ENCODE measurements at places on chromosomes 7 and 10.

GRCh38 chr7:39407137-39407536 lies 159.1 kb upstream of the YAE1 start:
- DNase-seq, result no peak

DNA sequence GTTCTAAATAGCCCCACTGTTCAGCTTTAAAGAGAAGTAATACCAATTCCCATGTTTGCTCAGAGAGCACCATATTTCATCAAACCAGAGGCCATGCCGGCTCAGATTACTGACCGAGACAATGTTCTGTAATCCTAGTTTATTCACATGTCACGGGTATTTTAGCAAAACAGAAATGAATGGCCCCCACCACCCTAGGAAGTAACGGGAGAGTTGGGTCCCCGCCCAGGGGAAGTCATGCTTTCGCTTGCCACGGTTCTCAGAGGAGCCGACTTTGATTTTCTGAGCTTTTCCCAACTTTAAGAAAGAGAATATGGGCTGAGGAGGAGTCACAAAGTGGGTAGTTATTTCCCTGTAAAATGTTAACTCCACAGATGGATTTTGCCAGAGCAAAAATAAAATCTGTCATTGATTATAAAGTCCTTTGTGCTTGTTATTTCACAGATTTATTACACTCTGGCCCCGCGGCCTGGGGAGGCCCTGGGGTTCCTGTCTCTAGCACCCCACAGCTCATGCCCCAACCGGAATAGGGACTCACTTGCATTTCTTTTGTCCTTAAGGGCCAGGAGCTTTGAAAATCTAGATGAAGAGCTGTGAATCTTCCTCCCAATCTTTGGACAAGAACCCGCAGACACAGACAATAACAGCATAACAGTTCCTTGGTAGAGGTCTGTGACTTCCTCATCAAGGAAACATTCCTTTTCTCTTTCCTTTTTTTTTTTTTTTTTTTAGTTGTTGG lies 3.7 kb upstream of the GDF10 start:
- no peak for DNase-seq

GRCh38 chr10:46311501-46311951 lies 24.7 kb downstream of the ANTXRL start:
- DNase-seq, result peak; percentile 47

GRCh38 chr10:86960003-86960862 lies 1.8 kb downstream of the SNCG start:
- DNase-seq, result no peak

GRCh38 chr10:124213471-124213870 lies 120.1 kb upstream of the CHST15 start:
- no peak for DNase-seq

DNA sequence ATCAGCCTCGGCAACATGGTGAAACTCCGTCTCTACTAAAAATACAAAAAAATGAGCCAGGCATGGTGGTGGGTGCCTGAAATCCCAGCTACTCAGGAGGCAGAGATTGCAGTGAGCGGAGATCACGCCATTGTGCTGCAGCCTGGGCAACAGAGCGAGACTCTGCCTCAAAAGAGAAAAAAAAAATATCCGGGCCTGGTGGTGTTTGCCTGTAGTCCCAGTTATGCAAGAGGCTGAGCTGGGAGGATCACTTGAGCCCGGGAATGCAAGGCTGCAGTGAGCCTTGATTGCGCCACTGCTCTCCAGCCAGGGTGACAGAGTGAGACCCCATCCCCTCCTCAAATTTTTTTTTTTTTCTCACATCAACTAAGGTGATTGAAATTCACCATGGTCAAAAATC lies 42.8 kb downstream of the CDC123 start:
- DNase-seq, result no peak

- no peak for DNase-seq
Observed at GRCh38 chr7:11450281-11450680, 381.7 kb downstream of the THSD7A start.

- DNase-seq, result no peak
Observed at GRCh38 chr10:15293862-15294842, 76.9 kb downstream of the FAM171A1 start.

DNA sequence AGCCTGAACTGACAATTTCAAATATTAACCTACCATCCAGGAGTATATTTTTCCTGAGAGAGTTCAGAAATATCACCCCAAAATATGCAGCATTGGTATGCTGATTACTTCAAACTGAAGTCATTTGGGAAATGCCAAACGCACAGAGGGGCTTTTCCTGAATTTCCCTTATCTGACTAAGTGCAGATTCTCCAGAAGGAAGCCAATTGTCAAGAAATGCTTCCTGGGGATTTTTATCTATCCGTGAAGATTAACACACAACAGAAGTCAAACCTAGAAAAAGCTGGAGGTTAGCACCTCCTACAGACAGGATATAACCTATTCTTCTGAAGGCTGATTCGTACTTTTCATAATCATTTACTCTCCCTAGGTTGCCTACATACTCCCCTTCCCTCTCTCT lies 91.0 kb downstream of the AKR1D1 start:
- DNase-seq, result no peak

DNA sequence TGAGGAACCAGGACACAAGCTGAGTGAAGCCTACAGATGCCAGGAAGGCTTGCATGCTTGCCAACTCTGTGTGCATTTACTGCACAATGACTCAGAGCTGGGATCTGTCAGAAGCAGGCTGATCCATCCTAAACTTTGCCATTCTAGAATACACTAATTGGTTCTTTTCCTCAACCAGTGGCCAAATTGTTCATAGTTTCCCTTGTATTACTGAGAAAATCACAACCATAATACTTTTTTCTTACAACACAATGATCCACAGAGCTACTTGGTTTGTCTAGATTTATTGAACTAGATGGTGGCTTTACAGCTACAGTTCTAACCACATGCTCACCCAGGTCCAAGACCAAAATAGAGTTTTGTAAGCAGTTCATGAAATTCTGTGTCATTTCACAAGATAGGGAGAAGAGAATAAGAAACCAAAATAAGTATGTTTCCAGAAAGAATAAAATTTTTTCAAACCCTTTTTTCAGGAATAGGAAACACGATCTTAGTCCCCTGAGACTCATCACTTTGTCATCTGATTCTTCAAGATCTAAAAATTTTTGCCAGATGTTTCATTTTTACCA lies 21.0 kb upstream of the LRRC17 start:
- no peak for DNase-seq

DNA sequence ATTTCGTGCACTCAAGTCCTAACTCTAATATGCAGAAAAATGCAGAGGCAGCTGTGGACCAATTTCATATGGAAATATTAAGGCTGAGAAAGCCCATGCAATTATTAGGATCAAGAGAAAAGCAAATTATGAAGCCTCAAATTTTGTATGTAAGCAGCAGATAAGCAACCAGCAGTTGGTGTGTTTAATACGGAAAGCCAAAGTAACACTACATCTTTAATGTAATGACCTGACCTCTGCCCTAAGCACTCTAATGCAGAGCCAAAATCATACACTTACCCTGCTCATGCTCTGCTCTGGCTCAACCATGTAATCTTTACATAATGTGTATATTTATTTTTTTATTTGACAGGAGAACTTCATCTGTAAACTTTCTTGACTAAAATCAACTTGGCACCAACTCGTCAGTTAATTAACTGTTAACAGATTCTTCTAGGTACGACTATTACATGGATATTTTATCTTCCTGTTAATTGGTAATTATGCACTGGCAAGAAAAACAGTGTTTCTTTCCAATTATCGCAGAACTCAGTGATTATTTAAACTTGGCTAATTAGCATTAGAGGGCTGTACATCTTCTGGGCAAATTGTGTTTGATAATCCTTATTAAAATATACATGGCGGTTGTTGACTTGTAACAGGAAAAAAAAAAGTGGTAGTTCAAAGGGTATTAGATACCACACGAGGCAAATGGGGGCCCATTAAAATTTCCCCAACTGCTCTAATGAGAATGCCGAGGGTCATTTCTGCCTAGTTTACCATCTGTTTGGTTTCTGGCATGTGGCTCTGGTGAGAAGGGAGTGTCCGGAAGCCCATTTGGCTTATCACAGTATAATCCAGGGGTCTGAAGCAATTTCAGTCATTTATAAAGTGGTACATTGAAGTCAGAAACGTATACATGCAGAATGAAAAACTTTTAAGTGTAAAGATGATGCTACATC lies 94.5 kb downstream of the RELN start:
- DNase-seq, result no peak

DNA sequence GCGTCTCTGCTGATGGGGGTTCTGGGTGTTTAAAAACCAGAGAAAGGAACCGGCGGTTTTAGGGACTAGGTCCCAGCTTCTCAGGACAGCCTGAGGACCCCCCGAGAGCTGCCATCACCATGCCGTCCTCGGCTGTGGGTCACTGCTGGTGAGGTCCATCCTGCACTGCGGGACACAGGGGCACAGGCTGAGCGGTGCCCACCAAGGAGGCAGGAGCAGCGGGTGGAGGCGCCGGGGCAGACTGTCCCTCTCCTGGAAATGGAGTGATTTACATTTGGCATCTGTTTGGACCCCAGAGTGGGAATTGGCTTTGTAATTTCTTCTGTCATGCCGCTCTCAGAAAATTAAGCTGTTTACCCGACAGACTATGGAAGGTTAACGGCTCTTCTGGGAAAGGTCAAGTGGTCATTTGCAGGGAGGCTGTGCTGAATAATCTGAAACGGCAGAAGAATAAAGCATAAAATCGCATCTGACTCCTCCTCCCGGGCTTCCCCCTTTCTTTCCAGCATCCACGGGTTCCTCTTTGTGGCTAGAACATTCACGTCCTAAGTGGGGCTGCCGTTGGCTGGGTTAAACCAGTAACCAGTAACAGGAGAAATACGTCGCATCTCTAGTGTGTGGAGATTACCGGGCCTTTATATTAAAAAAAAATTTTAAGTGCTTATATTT lies 31.7 kb downstream of the LHPP start:
- DNase-seq, result no peak

DNA sequence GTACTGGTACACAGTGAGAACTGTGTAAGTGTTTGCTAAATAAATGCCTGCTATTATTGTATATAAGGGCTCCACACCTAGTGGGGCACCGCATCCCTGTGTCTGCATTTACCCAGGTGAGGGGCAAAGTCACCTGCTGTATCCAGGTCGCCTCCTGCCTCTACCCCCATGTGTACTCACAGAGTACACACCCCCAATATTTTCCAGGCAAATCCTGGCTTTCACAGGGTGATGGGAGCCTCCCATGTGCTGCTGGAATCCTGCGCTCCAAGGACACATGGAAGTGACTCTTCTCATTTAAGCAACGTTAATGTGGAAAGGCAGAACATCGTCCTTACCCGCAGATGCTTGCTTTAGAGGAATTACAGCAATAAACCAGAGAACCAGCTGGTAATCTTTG lies 48.2 kb downstream of the ARHGAP22 start:
- DNase-seq, result no peak

DNA sequence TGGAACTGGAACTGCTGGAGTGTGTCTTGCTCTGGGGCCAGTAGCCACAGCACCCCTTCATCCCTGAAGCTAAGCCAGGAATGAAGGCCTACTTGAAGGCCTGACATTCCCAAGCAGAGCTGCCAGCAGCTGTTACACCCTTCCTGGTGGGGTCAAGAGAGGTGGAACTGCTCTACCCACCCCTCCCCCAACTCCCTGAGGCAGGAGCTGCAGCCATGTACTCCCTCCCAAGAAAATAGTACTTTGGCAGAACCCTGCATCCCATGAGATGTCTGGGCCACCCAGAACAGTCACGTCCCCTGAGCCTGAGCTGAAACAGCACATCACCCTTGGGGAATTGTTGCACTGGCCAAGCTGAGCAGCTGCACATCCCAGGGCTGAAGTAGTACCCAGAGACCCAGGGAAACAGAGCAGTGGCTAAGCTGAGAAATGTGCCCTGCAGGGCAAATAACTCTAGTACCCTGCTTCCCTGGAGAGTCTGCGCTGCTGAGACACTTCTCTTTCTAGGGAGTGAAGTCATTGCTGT lies 63.4 kb upstream of the PLA2G12B start:
- no peak for DNase-seq

- peak; percentile 60 for DNase-seq
Observed at GRCh38 chr10:28939281-28940157, 262.2 kb downstream of the BAMBI start.

All from breast epithelium (tissue), 4 donors.